ENCODE measurements at places on chromosomes 6 and 20.

- DNase-seq, result no peak
Measured at GRCh38 chr6:135798751-135799515, 52.6 kb upstream of the PDE7B start.

DNA sequence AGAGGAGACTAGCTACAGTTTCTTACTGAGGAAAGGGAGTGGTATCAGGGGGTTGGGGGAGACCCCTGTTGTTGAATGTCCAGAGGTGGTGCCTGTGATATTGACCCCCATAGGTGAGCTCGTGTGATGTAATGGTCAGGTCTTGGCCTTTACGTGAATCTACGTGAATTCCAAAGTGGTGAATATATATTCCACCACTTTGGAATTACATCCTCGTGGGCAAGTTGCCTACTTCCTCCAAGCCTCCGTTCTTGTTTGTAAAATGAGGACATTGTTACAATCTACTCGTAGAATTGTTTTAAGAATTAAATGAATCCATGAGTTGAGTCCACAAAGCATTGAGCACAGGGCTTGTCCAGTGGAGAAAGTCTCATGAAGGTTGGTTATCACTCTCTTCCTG lies 47.3 kb downstream of the TSHZ2 start:
- no peak for DNase-seq

DNA sequence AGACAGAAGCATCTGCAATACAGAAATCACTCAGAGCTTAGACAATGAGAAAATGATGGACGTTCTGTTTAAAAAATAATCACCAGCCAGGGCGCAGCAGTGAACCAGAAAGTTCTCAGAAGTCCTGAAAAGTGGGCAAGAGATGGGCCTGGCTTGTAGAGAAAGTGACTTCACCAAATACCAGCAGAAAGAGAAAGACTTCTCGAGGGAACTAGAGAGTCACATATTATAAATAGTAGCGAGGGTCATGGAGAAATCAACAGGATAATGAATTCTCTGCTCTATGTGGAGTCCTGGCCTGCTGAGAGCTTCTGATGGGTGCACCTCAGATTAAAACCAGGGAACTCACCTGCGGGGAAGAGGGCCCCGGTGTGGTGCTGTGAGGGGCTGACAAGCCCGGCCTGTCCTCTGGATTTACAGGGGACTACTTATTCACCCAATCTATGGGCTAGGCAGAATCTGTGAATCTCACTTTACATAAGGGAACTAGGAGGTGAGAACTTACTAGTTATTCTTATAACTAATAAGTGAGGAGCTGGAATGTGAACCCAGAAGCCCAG lies 5.6 kb upstream of the RAMACL start:
- no peak for DNase-seq

GRCh38 chr6:126210398-126211075 lies 129.4 kb upstream of the CENPW start:
- no peak for DNase-seq

Measured in SIG-M5 (cell line).